ENCODE measurements at places on chromosomes 5 and 9.

- no peak overlapping the region for H3K27ac ChIP-seq
- DNase-seq: no peak
- H3K4me3 ChIP-seq: no peak overlapping the region
- H3K36me3 ChIP-seq: no peaks in the 10 kb centered on the region
- no peaks in the 10 kb centered on the region for H3K4me1 ChIP-seq
- H3K27me3 ChIP-seq: no peaks in the 10 kb centered on the region
Measured at GRCh38 chr5:154117930-154118329, 72.6 kb upstream of the GALNT10 start.

GRCh38 chr9:73155377-73155776, 3.7 kb downstream of the ANXA1 start:
- peak overlapping the region; percentile 6 for H3K27ac ChIP-seq
- H3K36me3 ChIP-seq: peaks cover 16% of the 10 kb centered on the region
- peak overlapping the region; percentile 79 for H3K4me3 ChIP-seq
- no peak for DNase-seq
- peaks cover 9% of the 10 kb centered on the region for H3K4me1 ChIP-seq
- no peaks in the 10 kb centered on the region for H3K27me3 ChIP-seq

DNA sequence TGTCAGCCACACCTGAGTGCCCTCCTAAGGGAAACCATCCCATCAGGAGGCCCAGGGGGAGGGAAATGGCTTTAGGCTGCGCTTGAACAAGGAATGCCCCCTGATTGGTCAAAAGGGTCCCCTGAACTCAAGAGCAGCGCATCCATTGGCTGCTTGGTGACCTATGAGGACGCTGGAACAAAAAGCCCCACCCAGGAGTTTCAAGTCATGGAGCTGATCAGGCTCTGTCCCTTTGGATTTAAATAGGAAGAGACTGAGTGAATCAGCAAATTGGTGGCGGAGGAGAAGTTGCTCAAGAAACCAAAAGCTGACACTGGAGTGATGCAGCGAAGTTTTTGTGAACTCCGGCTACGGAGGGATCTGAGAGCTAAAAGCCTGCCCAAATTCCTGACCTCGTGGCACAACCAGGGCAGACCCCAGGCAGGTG, 66.7 kb downstream of the SMIM23 start:
- no peak overlapping the region for H3K27ac ChIP-seq
- H3K4me1 ChIP-seq: no peaks in the 10 kb centered on the region
- H3K27me3 ChIP-seq: no peaks in the 10 kb centered on the region

GRCh38 chr5:60594715-60595477, 105.1 kb downstream of the DEPDC1B start:
- peak; percentile 32 for DNase-seq
- H3K4me3 ChIP-seq: no peak overlapping the region
- no peak overlapping the region for H3K27ac ChIP-seq

DNA sequence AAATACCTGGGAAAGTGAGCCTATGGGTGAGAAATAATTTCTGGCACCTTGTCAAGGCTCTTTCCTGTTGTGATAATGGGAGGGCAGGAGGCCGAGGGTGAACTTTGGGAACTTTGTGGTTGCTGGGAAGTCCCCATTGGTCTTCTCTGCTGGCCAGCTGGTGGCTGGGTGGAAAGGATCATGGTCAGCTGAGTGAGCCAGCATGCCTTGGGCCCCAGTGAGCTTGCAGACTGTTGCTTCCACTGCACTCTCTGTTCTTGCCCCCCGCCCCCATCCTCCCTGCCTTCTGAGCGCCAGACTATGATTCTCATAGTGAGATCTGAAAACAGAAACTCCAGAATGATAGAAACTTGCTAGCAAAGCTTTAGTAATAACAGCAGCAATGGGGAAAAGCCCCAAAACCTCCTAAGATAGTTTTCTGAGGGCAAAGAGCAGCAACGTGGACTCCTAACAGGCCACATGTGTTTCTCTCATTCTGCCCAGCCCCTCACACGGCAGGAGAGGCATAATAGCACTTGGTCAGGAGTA, 139.2 kb upstream of the SMARCA2 start:
- no peaks in the 10 kb centered on the region for H3K36me3 ChIP-seq
- no peak overlapping the region for H3K27ac ChIP-seq
- H3K4me1 ChIP-seq: no peaks in the 10 kb centered on the region
- no peak overlapping the region for H3K4me3 ChIP-seq
- no peak for DNase-seq
- H3K27me3 ChIP-seq: no peaks in the 10 kb centered on the region

DNA sequence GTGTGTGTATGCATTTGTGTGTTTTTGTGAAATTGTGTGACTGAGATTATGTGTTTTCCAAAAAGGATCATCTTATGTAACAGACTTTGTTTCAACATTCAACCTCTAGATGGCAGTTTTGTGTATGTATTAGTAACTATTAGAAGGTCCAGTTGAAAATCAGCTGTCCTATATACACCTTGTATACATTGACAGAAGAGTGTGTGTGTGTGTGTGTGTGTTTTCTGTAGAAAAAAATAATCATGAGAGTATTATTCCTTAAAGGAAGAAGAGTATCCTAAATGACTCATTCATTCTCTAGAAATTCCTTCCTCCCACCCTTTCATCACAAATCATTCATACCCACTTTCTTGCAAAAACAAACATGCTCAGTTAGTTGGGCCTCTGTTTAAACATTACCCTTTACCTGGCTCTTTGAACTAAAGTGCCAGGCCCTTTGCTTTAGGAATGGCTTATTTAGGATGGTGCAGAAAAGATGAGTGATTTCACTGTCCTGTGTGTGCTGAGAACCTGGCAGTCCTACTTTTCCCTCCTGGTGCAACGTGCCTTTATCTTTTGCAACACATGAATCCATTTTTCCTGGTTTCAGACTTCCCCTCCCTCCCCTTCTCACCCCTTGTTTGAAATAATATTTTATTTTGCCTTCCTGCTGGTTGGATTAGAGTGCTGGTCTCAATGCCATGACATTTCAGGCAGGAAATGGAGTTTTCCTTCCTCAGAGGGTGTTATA, 152.2 kb downstream of the ARHGAP26 start:
- no peak overlapping the region for H3K27ac ChIP-seq
- H3K4me1 ChIP-seq: peaks cover 4% of the 10 kb centered on the region
- H3K36me3 ChIP-seq: no peaks in the 10 kb centered on the region
- DNase-seq: peak; percentile 77

DNA sequence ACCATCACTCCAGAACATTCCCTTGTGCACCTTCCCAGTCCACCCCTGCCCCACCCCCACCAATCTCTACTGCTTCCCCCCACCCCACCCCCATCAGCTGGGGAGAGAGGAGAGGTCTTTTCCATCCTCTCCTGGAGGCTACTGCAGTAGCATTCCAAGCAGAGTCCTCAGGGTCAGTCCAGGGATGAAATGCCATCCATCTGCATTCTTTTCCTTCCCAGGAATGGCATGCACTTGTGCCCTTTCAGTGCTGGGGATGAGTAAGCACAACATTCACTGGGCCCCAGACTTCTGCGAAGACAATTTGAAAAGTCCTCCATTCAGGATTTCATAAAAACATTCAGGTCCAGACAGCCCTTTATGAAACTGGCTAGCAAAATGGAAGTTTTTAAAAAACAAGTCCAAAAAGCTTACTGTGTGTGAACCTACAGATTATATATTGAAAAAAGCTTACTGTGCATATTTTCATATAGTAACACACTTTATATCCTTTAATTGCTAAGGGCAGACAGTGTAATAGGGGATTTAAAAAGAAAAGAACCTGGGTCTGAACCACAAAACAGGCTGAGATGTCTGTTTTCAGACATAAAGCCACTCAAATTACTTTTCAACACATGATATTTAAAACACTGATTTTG, 50.0 kb upstream of the GOLPH3 start:
- no peaks in the 10 kb centered on the region for H3K36me3 ChIP-seq
- peak; percentile 86 for DNase-seq

DNA sequence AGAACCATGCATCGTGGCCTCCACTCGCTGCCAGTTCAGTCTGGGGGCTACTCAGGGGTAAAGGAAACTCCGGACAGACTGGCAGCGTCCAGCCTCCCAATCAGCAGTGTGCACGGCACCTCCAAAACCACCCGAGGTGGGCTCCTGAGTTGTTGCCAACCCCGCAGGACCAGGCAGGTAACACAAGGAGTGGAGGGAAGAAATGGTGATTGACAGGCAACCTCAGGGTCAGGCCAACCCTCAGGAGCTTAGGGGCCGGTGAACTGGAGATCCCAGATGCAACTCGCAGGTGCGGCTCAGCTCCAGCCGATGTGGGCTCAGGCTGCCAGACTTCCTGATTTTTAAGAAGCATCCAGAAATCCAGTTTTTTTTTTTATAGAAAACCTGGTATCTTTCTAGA, 37.3 kb upstream of the AKNA start:
- H3K4me3 ChIP-seq: no peak overlapping the region
- H3K27me3 ChIP-seq: peaks cover 6% of the 10 kb centered on the region
- no peak for DNase-seq
- no peaks in the 10 kb centered on the region for H3K4me1 ChIP-seq
- no peaks in the 10 kb centered on the region for H3K36me3 ChIP-seq
